ENCODE measurements at places on chromosomes 1 and 21.

GRCh38 chr1:193111641-193112090, 6.5 kb upstream of the GLRX2 start:
- no peak for DNase-seq

- DNase-seq: peak; percentile 69
These were observed 590 bp downstream of the CNN3 start for GRCh38 chr1:94926126-94926914.

DNA sequence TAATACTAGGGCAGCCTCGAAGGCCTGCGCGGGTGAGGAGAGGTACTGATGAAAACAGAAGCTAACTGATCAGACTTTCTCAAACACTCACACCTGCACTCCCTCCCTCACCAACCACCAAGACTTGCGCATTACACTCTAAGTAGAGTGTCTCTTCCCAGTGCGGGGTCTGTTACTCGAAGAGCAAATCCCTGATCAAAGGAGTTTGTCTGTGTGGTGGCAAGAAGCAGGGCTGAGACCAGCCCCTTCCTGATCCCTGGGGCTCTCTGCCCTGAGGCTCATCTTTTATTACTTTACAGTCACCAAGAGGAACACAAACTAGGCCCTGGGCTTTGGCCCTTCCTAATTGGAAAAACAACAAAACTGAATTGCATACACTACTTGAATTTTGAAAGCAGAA, 19.5 kb upstream of the TSNAX start:
- DNase-seq: no peak

DNA sequence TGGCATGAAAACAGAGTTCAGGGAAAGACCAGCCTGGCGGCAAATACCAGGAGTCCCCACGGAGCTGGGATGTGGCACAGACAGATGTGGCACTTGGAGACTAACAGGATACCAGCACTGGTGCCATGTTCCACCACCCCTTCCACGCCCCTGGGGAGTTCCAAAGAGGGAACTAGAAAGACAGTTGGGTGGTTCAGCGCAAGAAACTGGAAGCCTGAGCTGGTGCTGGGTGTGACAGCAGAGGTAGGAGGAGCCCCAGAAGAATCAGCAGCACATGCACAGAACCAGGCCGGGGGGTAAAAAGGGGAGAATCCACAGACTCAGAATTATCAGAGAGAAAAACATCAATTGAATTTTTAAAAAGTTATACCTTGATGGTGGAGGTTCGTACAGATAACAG, 22.4 kb downstream of the DDX20 start:
- no peak for DNase-seq

DNA sequence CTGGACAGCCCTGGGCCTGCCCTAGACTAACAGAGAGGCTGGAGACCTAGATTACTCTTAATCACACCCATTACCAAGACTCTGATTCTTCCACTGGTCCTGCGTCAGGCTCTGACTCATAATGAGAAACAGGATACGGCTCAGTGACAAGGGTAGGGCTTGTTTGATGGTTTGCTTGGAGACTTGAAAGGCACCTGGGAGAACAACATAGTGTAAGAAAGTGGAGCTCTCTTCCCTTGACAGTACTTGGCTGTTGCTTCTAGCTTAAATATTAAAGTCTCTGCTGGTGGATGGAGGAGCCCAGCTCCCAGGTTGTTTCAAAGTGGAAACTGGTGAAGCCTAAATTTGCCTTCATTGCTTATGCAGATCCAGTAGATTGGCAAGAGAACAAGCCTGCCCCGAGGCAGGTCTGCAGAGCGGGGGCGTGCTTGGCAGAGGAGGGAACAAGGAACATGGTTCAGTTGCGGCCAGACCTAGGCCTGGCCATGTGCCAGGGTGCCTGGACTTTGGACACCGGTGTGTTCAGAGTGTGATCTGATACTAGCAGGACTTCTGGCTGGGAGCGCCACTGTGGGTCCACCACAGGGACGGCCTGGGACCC, 480.6 kb downstream of the CAMTA1 start:
- no peak for DNase-seq

DNA sequence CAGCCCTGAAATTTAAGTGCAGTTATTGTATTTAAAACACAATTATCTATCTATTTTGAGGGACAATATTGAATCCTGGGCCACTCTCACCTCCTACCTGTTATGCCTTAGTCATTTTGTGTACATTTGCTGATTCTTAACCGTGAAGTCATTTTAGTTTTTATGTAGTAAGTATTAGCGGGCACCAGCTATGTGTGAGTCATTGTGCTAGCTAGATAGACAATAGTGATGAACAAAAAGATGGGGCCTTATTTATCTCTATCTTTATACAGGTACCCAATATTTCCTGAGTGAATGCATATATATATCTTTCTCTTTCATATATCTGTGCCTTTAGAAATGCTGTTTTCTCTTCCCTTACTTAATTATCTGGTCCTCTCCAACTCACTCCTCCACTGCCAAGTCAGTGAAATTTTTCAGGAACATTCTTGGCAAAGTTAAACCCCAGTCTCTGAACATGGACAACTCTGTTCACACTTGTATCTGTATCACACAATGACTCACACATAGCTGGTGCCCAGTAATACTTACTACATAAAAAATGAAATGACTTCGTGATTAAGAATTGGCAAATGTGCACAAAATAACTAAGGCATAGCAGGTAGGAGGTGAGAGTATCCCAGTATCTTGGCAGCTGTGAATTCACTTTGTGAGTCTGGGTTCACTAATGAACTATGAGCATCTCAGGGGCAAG, 166.0 kb upstream of the C8B start:
- DNase-seq: no peak

Data from Peyer's patch (tissue), 4 donors.